ENCODE measurements at places on chromosomes 5 and 9. TPM values are rescaled to one million over a fixed set of nuclear protein-coding genes. Genes with fewer than 3 reads are reported as not detected.

The LRRC14B gene
- total RNA-seq, result not detected

The FBN2 gene
- 0.49 TPM for total RNA-seq

The NXNL2 gene
- total RNA-seq, result 2.5 TPM

The MARCOL gene
- total RNA-seq, result not detected

The CDKN2B-AS1 gene
- 5.9 TPM for total RNA-seq

The ENTPD8 gene
- not detected for total RNA-seq

The IL5 gene
- not detected for total RNA-seq

The OBP2A gene
- not detected for total RNA-seq

The GRIA1 gene
- not detected for total RNA-seq

The SPRY4 gene
- 13.5 TPM for total RNA-seq

The KIF24 gene
- 0.49 TPM for total RNA-seq

The TAF11L10 gene
- total RNA-seq, result not detected

The ITGA1 gene
- 42.7 TPM for total RNA-seq

The CMBL gene
- total RNA-seq, result 5.9 TPM

The LMNB1 gene
- 20.9 TPM for total RNA-seq

The ARHGEF28 gene
- 41.0 TPM for total RNA-seq

The RNF180 gene
- 14.0 TPM for total RNA-seq

The COL5A1 gene
- 36.6 TPM for total RNA-seq

The GABRA6 gene
- total RNA-seq, result not detected

The FABP6 gene
- 2.9 TPM for total RNA-seq

The PCDHGA9 gene
- 8.8 TPM for total RNA-seq

The GLE1 gene
- 20.9 TPM for total RNA-seq

The SLC4A9 gene
- total RNA-seq, result 0.25 TPM

The SERF1A gene
- 7.6 TPM for total RNA-seq

The IRX2 gene
- 3.7 TPM for total RNA-seq

The C9orf153 gene
- total RNA-seq, result not detected

The FAXDC2 gene
- 35.4 TPM for total RNA-seq

The LCN15 gene
- total RNA-seq, result not detected

The ZFP37 gene
- 3.7 TPM for total RNA-seq

The TCF7 gene
- total RNA-seq, result 1.7 TPM

The CDH10 gene
- total RNA-seq, result 0.74 TPM

The SLC25A25 gene
- total RNA-seq, result 44.4 TPM

The GABRB2 gene
- total RNA-seq, result under 0.01 TPM

The IL9 gene
- not detected for total RNA-seq

The ZCCHC10 gene
- 29.2 TPM for total RNA-seq

The GAPVD1 gene
- 54.8 TPM for total RNA-seq

The SPATA31A7 gene
- total RNA-seq, result not detected

The FBXL7 gene
- total RNA-seq, result 21.1 TPM

The CCDC192 gene
- not detected for total RNA-seq
